ENCODE measurements at places on chromosomes 4 and X.

GRCh38 chr4:534101-534575 lies 35.1 kb downstream of the PIGG start:
- DNase-seq = no peak

DNA sequence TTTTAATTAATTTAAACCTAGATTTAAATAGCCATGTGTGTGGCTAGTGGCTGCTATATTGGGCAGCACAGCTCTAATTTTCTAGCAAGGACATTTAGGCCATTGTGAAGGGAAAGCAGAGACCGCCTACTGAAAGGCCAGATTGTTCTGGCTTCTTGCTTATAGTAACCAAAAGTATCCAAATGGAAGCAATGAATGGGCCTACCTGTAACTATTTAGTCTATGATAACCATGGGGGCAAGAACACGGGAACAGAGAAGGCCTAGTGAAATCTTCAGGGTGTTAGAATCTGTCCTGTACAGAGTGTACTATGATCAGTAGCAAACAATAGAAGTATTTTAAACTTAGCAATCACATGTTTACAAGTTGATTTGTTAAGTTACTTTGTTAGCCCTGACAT lies 16.5 kb upstream of the HPRT1 start:
- DNase-seq = no peak

- DNase-seq = no peak
Observed at GRCh38 chr4:40200875-40201801, 4.3 kb downstream of the RHOH start.

DNA sequence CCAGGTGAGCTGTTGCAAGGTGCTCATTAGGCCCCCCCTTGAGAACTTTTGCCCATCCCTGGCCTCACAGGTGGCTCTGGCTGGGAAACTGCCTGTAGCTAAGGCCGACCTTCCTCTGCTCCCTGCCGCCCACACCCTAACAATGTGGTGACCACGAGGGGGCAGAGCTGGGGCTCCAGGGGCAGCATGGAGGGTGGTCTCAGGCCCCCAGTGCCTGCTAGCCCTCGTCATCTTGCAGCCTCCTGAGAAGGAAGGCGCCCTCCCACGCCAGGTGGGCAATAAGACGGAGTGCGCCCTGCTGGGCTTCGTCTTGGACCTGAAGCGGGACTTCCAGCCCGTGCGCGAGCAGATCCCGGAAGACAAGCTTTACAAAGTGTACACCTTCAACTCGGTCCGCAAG lies 32.4 kb downstream of the ATP2B3 start:
- DNase-seq = no peak

- DNase-seq = no peak
Observed at GRCh38 chr4:47835494-47835893, 2.4 kb downstream of the CORIN start.

- DNase-seq = peak; percentile 66
Observed at GRCh38 chrX:47047989-47048388, 30.3 kb upstream of the RGN start.

- DNase-seq = no peak
Observed at GRCh38 chrX:88202149-88202548, 544.9 kb upstream of the CPXCR1 start.

DNA sequence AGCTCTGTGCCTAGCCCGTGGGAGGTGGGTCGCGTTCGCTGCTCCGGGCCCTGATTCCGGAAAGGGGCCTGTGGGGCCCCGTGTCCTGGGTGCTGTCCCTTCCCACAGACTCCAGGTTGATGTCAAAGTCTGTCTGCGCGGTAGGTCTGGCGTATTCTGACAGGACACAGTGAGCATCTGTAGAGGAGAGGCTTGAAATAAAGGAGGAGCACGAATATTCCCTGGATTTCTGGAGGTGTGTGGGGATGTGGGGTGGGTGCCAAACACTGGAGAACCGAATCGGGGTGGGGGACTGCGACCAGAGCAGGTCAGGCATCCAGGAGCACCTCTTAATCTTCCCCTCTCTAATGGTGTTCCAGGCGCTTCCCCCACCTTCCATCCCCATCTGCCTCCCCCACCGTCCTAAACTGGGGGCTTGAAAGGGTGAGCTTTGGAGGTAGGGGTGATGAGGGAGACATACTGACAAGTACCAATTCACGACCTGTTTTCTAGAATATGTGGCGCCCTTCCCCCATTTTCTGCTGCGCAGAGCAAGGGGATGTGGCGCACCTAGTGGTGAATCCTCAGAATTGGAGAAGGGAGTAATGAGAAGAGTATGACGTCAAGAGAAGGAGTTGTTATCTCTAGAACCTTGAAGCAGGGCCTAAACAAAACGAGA lies 877 bp downstream of the GPRASP1 start:
- peak; percentile 64 for DNase-seq

DNA sequence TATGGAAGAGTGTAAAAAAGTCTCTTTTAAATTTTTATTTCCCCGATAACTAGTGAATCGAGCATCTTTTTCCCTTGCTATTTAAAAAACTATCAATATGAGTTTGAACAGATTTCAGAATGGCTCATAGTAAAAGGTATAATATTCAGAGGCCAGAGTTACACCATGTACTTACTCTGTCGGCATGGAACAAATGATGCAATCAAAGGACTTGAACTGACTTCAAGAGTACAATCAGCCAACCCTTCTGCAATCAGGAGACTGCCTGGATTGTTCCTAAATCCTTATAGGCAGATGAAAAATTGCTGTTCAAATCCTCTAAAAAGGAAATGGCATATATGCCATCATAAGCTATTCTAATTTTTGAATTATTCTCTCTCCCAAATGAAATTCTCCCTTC lies 273.3 kb downstream of the SH2D1A start:
- no peak for DNase-seq

GRCh38 chr4:25863347-25863784 lies 578 bp upstream of the SEL1L3 start:
- peak; percentile 79 for DNase-seq

Measured in large intestine (tissue), 12 donors.